ENCODE measurements at places on chromosomes 2 and 18.

DNA sequence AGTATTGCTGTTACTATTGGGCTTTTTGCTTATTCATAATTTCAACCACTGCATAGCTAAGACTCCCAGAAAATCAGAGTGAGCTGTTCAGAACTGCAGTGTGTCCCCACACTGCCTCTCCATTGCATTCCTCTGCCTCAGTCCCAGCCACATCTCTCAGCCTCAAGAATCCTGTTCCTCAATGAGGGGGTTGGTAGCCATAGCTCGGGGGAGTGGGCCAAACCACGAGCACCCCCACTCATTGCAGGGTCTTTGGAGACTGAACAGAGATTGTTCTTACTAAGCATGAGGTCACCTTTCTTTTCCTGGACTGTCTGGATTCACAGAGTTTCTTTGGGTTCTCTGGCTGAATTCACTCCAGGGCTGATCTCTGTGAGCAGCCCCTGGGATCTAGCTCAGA is 161.1 kb downstream of the GFPT1 start:
- no peak for DNase-seq

- DNase-seq, result no peak
Observed at GRCh38 chr2:45874344-45874743, 222.9 kb downstream of the PRKCE start.

DNA sequence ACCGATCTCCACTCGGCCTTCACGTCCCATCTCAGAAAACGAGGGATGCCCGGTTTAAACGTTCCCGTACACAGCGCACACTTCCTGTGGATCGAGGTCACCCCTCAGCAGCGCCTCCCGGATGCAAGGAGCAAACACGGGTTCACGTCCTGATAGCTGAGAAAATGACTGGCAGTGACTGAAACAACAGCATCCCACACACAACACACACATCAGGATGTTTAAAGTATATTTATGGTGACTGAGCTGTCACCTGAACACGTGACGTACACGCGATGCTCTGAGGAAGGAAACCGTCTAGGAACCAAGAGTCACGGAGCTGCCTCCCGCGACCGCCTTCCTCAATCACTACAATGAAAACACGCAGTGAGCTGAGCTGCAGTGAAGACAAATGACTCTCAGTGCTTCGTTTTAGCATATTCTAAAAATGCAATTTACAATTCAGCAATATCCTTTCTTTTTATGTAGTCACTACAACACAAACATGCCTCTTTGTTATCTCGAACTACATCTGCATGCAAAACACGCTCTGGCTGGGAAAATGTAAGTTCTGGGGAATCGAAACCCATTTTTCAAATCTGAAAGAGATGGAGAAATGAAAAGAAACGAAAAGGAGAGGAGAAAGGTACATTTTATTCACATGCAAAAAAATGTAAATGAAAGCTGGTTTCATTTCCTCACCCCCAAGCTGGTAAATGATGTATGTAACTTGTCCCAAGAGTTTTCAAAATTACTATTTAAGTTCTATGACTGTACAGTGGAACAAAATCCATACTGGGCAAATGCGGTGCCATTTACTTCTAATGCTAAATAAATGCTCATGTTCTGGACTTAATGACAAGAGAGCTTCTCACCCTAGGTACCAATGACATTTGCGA is 19.8 kb downstream of the HDAC4 start:
- peak; percentile 66 for DNase-seq

- no peak for DNase-seq
Observed at GRCh38 chr18:27004056-27004829, 138.7 kb upstream of the AQP4 start.

DNA sequence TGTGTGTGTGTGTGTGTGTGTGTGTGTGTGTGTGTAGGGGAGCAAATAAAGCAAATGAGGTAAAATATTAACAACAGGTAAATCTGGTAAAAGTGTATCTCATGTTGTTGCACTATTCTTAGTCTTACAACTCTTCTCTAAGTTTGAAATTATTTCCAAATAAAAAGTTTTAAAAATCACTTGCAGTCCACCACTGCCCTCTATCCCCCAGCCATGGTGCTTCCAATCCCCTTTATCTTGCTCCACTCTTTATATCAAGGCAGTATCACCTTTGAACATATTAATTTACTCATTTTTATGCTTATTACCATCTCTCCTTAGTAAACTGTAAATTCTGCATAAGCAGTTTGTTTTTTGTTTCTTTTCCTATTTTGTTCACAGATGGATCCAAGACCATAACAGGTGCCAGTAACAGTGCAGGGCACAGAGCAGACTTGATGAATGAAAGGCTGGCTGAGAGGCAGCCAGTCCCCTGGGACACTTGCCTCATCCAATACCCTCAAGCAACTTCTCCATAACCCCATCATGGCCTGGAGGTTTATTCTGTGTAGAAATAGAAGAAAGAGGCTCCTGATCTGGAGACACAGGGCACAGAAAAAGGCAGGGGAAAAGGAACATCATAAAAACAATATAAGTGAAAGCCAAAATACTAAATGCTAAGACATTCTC is 67.6 kb downstream of the LDAH start:
- no peak for DNase-seq

DNA sequence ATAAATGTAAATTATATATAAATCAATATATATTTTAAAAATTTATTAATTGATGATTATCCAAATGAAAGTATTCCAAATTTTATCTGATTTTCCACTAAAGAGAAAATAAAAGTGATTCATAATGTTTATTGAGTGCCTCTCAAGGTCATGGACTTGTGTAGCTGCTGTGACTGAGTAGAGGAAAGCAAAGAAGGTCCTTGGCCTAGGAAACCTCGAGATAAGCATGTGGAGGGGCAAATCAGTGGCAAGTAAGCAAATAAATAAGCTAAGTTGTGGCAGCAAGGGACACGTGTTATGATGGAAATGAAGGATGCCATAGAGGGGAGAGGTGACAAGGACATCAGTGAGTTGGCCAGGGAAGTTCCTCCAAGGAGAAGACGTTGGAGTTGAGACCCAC is 866.1 kb upstream of the ID2 start:
- DNase-seq, result no peak

- DNase-seq, result no peak
Observed at GRCh38 chr2:43169099-43169945, 57.1 kb downstream of the ZFP36L2 start.

GRCh38 chr18:22161090-22161489 is 8.3 kb upstream of the GATA6 start:
- DNase-seq, result no peak

GRCh38 chr2:160252278-160252887 is 52.3 kb upstream of the ITGB6 start:
- no peak for DNase-seq

GRCh38 chr18:58391231-58391825 is 237.6 kb downstream of the ALPK2 start:
- no peak for DNase-seq

GRCh38 chr2:240820607-240821428 is 799 bp upstream of the KIF1A start:
- peak; percentile 28 for DNase-seq

DNA sequence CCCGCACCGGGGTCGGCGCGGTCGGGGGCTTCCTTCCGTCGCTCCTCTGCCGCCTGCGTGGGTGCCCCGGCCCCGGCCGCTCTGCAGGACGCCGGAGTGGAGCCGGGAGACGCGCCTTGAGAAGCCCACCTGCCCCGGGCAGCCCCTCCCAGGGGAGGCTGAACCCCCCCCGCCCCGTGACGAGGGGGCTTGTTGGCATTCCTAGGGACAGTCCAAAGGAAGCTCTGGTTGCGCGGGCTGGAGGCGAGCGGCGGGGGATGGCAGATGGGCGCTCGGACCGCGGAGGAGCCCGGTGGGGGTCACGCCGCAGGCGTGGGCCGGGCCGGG is 133.5 kb upstream of the MGAT5 start:
- no peak for DNase-seq

DNA sequence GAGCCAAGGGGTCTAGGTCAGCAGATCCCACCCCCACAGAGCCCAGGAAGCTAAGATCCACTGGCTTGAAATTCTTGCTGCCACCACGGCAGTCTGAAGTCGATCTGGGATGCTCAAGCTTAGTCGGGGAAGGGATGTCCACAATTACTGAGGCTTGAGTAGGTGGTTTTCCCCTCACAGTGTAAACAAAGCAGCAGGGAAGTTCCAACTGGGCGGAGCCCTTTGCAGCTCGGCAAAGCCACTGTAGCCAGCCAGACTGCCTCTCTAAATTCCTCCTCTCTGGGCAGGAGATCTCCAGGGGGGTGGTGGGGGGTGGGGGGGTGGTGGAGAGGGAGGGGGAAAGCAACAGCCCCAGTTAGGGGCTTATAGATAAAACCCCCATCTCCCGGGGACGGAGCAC is 419.5 kb downstream of the NUP35 start:
- DNase-seq, result no peak

GRCh38 chr18:9862686-9863085 is 23.1 kb upstream of the TXNDC2 start:
- no peak for DNase-seq

DNA sequence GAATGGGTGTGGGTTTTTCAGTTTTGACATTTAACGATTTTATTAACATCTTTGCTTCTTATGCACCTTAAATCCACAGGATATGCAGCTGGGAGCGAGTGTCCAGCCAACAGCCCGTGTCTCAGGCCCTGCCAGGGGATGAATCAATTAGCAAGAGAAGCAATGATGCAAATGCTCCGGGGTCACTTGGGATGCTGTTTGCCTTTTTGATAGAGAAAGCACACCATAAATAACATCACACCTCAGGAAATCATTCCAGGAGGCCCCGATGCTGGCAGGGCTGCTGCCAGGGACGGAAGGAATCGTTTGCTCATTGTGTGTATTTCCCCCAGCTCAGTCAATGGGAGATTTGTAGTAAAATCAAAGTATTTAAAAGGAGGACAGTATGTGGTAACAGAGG is 394.0 kb upstream of the HNRNPA3 start:
- no peak for DNase-seq

GRCh38 chr2:99150706-99151105 is 4.0 kb downstream of the TSGA10 start:
- no peak for DNase-seq

- no peak for DNase-seq
Observed at GRCh38 chr2:45892425-45892745, 240.9 kb downstream of the PRKCE start.

DNA sequence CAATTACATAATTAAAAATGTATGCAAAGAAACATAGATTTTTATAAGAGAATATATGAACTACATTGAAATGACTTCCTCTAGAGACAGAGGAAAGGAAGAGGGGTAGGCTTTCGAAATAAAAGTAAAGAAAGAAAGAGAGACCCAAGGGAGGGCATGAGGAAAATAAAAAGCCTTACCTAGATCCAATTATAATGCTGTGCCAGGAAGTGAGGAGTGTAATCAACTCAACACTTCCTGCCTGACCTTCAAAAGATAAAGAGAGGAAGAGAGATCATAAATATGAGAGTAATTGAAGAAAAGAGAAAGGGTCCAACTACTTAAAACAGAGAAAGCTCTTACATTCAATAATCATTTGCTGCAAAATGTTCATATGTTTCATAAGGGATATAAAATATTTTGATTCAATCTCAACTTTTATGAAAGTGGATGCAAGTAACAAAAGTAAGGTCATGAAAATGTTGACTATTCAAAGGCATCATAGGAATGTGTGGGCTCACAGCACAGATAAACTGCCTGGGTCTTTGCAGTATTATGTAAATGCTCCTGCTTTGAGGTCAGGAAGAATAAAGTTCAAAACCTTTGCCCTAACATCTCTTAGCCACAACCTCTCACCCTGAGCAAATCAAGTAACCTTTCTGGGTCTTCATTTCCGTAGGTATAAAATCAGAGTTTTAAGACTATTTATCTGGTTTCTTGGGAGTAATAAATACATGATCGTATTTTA is 1237.7 kb downstream of the LRP1B start:
- no peak for DNase-seq

GRCh38 chr2:39228413-39229209 is 15.2 kb downstream of the CDKL4 start:
- peak; percentile 3 for DNase-seq

GRCh38 chr2:17550907-17551306 is 10.4 kb downstream of the VSNL1 start:
- DNase-seq, result no peak

DNA sequence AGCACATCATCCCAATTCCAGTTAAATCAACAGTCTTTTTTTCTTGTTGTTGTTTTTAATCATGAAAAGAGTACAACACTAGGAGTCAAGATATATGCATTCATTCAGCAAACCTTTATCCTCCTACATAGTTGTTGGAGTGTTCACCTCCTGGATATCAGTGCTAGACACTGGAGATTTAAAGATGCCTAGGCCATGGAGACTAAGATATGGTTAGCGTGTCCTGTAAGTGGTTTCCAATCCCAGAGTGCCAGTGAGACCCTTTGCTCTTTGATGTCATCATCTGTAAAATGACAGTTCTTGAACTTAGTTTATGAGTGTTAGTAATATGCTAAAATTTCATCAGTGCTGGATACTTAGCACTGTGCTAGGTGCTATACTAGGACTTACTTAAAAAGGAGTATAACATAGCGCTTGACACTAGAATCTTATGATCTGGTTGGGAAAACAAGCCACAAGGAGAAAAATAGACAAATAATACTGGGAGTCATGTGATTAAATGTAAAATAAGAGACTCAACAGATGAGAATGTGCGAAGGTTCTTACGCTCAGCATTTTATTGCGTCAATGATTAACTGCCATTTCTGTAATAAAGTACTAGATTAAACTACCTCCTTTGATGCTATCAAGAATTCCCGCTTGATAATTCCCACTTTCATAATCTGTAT is 31.5 kb downstream of the BABAM2 start:
- DNase-seq, result no peak

DNA sequence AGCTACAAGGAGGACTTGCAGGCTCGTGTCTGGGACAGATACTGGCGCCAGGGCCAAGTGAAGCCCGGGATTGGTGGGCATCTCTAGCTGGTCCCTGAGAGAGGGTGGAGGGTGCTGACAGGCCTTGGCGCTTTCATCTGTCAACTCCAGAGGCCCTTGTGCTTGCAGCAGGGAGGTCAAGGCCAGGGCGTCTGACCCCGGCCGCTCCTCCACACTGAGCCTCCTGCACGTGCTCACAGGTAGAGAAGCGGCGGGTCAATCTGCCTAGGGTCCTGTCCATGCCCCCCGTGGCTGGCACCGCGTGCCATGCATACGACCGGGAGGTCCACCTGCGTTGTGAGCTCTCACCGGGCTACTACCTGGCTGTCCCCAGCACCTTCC is 9.5 kb downstream of the CAPN10 start:
- DNase-seq, result no peak

DNA sequence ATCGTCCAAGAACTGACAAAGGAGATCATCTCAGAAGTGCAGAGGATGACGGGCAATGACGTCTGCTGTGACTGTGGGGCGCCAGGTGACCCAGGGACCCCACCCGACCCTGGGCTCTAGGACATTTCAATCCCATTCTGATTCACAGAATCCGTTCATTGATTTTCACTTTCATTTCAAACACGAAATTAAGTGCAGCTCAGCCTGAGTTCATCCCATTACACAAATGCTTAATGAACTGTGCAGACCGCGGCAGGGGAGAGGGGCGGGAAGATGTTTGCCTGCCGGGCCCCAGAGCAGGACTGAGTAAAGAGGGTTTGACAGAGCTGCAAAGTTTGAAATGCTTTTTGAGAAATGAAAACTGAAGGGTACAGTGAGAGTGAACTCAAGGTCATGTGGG is 67.1 kb downstream of the ITGB1BP1 start:
- DNase-seq, result no peak

- no peak for DNase-seq
Observed at GRCh38 chr2:30201990-30202389, 29.3 kb upstream of the LBH start.

- DNase-seq, result no peak
Observed at GRCh38 chr2:120446236-120447126, 100.5 kb downstream of the INHBB start.

- no peak for DNase-seq
Observed at GRCh38 chr18:10217211-10217610, 237.2 kb upstream of the APCDD1 start.
